ENCODE measurements at places on chromosomes 2 and 18. TPM values are rescaled to one million over a fixed set of nuclear protein-coding genes. Genes with fewer than 3 reads are reported as not detected.
A peak's percentile ranks its signal among the peaks of the same experiment; 100 is the strongest.

GRCh38 chr2:236572482-236572881 is 2.9 kb downstream of the ACKR3 start:
- H3K4me1 ChIP-seq: peaks cover 22% of the 10 kb centered on the region
- no peak overlapping the region for H3K4me3 ChIP-seq
- DNase-seq: no peak

GRCh38 chr2:111944531-111945210 is 46.3 kb downstream of the MERTK start:
- no peak for DNase-seq
- H3K27me3 ChIP-seq: no peaks in the 10 kb centered on the region
- H3K4me3 ChIP-seq: no peak overlapping the region
- peaks cover 9% of the 10 kb centered on the region for H3K36me3 ChIP-seq
- H3K4me1 ChIP-seq: peaks cover 13% of the 10 kb centered on the region
- H3K27ac ChIP-seq: no peak overlapping the region

XDH gene
- total RNA-seq: 0.41 TPM

- no peaks in the 10 kb centered on the region for H3K4me1 ChIP-seq
- H3K27ac ChIP-seq: no peak overlapping the region
- peaks cover 5% of the 10 kb centered on the region for H3K27me3 ChIP-seq
- H3K36me3 ChIP-seq: no peaks in the 10 kb centered on the region
- DNase-seq: no peak
Measured at GRCh38 chr18:63892566-63892965, 5.1 kb downstream of the SERPINB2 start.

- DNase-seq: no peak
- H3K27ac ChIP-seq: no peak overlapping the region
- no peaks in the 10 kb centered on the region for H3K36me3 ChIP-seq
- H3K4me1 ChIP-seq: no peaks in the 10 kb centered on the region
Measured at GRCh38 chr18:36197511-36198166, 10.3 kb downstream of the MOCOS start.

DNA sequence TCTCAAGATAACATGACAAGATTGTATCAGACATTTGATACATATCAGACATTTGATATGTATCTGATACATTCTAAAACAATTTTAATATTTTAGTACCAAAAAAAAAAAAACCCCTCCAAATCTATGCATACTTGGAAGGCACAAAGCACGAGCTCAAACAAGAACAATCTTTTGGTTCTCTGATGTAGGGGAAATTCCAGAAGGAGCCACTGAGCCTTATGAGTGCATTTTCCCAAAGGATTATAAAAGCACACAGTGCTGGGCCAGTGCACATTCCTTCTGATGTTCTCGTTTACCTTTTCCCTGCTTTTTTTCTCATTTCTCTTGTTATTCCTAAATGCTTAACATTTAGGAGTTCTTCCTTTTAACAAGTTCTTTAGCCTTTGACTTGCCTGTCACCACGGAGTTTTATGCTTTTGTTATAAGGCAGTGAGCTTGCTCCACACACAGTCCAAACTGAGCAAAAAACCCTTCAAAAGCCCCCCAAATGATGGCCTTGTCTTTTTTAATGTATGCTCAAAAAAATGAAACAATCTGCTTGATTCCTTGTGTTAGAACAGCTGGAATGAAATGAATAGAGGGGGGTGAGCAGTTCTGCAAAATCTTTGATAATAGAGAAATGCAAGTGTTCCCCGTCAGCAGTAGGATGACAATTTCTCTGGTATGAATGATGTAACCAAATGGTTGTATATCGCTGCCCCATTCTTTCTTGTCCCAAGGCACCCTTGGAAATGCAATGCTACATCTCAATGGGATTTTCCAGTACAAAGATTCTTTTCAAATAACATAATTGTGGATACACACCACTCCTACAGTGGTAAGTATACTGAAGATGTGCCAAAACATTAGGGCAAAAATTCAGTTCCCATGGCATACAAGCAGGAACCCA is 597.2 kb upstream of the ZEB2 start:
- no peaks in the 10 kb centered on the region for H3K27me3 ChIP-seq
- no peaks in the 10 kb centered on the region for H3K4me1 ChIP-seq
- no peaks in the 10 kb centered on the region for H3K36me3 ChIP-seq

- H3K36me3 ChIP-seq: no peaks in the 10 kb centered on the region
- no peak overlapping the region for H3K27ac ChIP-seq
- no peaks in the 10 kb centered on the region for H3K4me1 ChIP-seq
- DNase-seq: peak; percentile 58
- H3K4me3 ChIP-seq: no peak overlapping the region
- no peaks in the 10 kb centered on the region for H3K27me3 ChIP-seq
Measured at GRCh38 chr2:120432293-120432975, 86.5 kb downstream of the INHBB start.

DNA sequence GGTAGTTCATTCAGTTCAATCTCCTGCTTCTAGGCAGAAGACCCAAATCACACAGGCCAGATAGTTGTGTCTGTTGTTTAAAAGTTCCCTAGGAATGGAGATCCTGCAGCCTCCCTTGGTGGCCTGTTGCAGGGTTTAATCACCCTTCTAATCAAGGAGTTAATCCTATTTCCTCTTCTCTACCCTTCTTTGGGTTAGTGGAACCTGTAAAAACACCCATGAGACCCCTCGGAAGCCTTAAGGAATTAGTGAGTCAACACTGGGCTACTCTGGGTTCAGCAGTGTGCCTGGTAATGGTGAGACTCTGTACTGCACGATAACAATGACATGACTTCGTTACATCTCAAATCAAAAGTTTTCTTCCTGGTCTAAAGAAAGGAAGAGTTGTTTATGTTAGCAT is 217.6 kb upstream of the NRP2 start:
- no peaks in the 10 kb centered on the region for H3K27me3 ChIP-seq
- no peak for DNase-seq
- no peaks in the 10 kb centered on the region for H3K4me1 ChIP-seq

- no peaks in the 10 kb centered on the region for H3K4me1 ChIP-seq
- H3K4me3 ChIP-seq: no peak overlapping the region
- no peak for DNase-seq
- H3K36me3 ChIP-seq: no peaks in the 10 kb centered on the region
- no peak overlapping the region for H3K27ac ChIP-seq
- H3K27me3 ChIP-seq: no peaks in the 10 kb centered on the region
Measured at GRCh38 chr2:70921031-70921430, 14.7 kb upstream of the ATP6V1B1 start.

DNA sequence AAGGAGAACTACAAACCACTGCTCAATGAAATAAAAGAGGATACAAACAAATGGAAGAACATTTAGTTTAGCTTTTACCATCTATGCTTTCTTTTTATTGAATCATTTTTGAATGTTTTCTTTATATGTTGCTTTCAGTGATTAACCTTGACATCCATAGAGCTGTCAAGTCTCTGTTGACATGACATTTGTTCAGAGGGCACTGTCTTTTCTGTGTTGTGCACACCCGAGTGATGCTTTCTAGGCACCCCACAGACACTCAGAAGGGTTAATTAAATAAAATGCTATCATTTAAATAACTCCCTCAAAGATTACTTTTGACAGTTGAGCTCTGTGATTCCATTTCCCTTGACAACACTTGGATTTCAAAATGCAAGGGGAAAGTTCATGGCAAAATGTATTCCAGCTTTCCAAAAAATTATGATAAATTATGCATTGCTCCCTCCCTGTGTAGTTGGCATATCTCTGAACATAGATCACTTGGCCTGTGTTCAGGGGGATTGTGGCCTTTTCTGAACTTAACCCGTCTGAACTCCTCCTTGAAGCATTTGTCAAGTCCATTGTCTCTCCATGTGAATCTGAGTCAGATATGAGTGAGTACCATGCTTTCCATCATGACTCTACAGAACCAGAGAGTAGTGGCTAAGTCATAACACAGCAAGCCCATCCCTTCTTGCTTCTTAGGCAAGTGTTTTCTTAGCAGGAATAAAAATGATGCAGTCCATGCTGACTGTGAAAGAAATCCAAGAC is 372.6 kb downstream of the RPRM start:
- no peaks in the 10 kb centered on the region for H3K27me3 ChIP-seq
- H3K36me3 ChIP-seq: no peaks in the 10 kb centered on the region
- no peak overlapping the region for H3K27ac ChIP-seq
- DNase-seq: no peak

DNA sequence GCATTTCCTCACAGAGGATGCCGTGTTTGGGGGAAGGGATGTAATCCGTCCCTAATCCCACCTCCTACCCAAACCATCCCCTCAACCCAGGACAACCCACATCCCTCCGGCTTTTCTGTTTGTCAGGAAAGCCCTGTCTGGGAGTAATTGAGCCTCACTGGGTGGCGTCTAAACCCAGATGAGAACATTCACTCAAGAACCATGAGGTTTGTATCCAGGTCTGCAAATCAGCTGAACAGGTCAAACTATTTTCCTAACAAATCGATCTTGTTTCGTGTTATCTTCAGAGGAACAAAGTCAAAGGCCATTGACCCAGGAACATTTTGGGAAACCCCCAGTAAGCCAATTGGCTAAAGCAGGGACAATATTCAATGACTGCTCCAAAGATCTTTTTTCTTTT is 25.7 kb downstream of the CYP27C1 start:
- no peak overlapping the region for H3K4me3 ChIP-seq
- DNase-seq: no peak
- no peaks in the 10 kb centered on the region for H3K36me3 ChIP-seq

OST4 gene
- 248 TPM for total RNA-seq

PRSS56 gene
- not detected for total RNA-seq

DNA sequence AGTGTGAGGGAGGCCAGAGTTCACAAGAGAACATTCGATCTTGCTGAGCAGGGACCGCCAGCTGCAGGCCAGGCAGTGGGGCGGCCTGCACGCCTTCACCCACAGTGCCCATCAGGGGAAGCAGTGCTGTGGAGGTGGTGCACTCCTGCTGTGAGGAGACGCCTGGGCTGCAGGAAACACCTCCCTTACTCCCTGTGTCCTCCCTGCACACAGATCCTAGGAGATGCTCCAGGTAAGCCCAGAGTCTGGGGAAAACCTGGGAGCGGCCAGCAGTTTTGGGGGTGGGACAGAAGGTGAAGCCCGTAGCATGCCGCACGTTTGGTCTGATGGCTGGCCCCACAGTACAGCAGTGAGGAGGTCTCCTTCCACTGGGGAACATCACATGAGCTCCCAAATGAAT is 180.8 kb upstream of the RAB6C start:
- H3K27me3 ChIP-seq: no peaks in the 10 kb centered on the region
- H3K4me1 ChIP-seq: no peaks in the 10 kb centered on the region
- H3K4me3 ChIP-seq: no peak overlapping the region
- H3K36me3 ChIP-seq: no peaks in the 10 kb centered on the region
- H3K27ac ChIP-seq: no peak overlapping the region

- peaks cover 28% of the 10 kb centered on the region for H3K36me3 ChIP-seq
- H3K4me1 ChIP-seq: peaks cover 17% of the 10 kb centered on the region
- no peaks in the 10 kb centered on the region for H3K27me3 ChIP-seq
- no peak overlapping the region for H3K4me3 ChIP-seq
- DNase-seq: no peak
- H3K27ac ChIP-seq: no peak overlapping the region
Measured at GRCh38 chr2:187485523-187485922, 37.5 kb upstream of the CALCRL start.

C2orf72 gene
- 1.5 TPM for total RNA-seq

GRCh38 chr2:159922563-159922962 is 124.6 kb upstream of the CD302 start:
- H3K4me3 ChIP-seq: no peak overlapping the region
- H3K4me1 ChIP-seq: no peaks in the 10 kb centered on the region
- H3K36me3 ChIP-seq: no peaks in the 10 kb centered on the region
- H3K27me3 ChIP-seq: peaks cover 4% of the 10 kb centered on the region
- DNase-seq: no peak

- DNase-seq: no peak
- H3K27me3 ChIP-seq: no peaks in the 10 kb centered on the region
- no peak overlapping the region for H3K4me3 ChIP-seq
Measured at GRCh38 chr2:132884705-132885104, 214.7 kb upstream of the LYPD1 start.

OR6B2 gene
- not detected for total RNA-seq

SCN3A gene
- 2.1 TPM for total RNA-seq

DNA sequence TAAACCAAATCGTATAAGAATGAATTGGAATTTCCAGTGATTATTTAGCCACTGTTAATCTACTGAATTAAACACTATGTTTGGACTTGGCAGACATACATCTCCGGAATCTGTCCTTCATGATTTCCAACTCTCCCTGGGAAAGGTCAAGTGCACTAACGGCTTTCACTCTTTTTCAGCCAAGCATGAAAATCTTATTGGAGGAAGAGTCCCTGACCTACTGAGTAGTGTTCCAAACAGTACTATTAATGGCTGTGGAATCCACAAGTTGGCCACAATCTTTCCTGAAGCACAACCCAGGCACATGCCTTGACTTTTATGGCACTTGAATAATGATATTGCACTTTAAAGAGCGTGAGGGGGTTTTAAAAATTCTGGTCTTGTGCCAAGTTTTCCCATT is 318.9 kb upstream of the RND3 start:
- no peak for DNase-seq
- no peaks in the 10 kb centered on the region for H3K27me3 ChIP-seq
- H3K27ac ChIP-seq: no peak overlapping the region

GRCh38 chr2:97961534-97961933 is 34.2 kb downstream of the TMEM131 start:
- no peaks in the 10 kb centered on the region for H3K36me3 ChIP-seq
- no peak overlapping the region for H3K27ac ChIP-seq
- no peak for DNase-seq

NMUR1 gene
- total RNA-seq: 5.8 TPM

HRH4 gene
- total RNA-seq: 1.7 TPM

DNA sequence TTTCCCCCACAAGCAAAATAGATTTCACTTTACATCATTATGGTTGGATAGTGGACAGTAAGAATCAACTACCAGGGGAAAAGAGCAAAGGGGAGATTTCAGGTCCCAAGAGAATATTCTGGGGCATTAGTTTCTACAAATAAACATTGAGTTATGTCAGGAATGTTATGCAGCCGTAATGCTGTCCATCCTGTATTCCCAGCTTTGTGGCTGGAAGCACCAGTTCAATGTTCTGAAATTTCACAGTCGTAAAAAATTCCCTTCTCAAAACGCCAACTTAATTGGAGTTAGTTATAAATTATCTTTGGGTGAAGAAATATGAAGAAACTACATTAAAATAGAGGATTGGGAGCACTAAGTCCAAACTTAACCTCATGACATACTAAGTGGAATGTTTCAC is 141.5 kb upstream of the FIGN start:
- no peak for DNase-seq
- H3K27ac ChIP-seq: no peak overlapping the region
- no peaks in the 10 kb centered on the region for H3K36me3 ChIP-seq
- H3K4me3 ChIP-seq: no peak overlapping the region
